ENCODE measurements at places on chromosomes 1 and 21. TPM values are rescaled to one million over a fixed set of nuclear protein-coding genes. Genes with fewer than 3 reads are reported as not detected.

The SPRR1B gene
- not detected for total RNA-seq

The L1TD1 gene
- total RNA-seq = 0.05 TPM

The IL12RB2 gene
- total RNA-seq = 0.37 TPM

The CFH gene
- 27.8 TPM for total RNA-seq

The NEGR1 gene
- 10.6 TPM for total RNA-seq

The CRNN gene
- total RNA-seq = not detected

The PINK1 gene
- 261 TPM for total RNA-seq

The NT5C1A gene
- 39.6 TPM for total RNA-seq

DNA sequence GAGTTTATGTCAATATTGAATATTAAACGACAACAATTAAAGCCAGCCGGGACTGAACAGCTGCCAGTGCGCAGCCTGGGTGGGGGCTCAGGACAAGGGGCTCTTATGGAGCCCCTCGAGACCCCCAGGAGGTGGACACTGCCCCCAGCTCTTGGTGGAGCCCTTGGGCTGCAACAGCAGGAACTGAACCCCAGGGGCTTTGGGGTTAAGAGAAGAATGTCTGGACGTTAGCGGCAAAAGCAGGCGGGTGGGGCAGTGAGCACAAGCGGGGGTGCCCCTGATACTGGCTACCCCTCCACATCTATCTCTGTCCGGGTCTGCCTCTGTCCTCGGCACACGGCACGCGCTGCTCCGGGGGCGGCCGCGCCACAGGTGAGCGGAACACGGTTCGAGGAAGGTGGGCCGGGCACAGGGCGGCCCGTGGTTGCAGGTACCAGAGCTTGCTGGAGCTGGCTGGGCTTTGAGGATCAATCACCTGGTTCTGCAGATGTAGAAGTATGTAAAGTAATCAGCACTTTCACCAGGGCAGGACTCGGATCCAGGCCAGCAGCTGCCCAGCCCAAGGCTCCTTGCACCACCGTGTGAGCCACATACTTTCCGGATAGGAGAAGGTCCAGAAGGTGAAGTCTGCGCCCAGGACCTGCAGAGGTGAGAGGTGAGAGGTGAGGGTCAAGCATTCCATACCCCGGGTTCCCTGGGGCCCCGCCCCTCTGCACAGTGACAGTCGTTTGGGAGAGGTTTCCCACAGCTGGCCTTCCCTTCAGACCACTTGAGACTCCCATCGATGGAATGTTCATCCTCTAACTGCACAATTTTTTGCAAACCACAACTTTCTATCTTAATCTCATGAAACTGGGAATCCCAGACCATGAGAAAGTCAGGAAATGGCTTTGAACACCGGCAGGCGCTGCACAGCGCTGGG is 12.4 kb upstream of the POFUT2 start:
- no peak for DNase-seq

GRCh38 chr1:228031276-228031995 is 24.6 kb downstream of the WNT3A start:
- no peak for DNase-seq

DNA sequence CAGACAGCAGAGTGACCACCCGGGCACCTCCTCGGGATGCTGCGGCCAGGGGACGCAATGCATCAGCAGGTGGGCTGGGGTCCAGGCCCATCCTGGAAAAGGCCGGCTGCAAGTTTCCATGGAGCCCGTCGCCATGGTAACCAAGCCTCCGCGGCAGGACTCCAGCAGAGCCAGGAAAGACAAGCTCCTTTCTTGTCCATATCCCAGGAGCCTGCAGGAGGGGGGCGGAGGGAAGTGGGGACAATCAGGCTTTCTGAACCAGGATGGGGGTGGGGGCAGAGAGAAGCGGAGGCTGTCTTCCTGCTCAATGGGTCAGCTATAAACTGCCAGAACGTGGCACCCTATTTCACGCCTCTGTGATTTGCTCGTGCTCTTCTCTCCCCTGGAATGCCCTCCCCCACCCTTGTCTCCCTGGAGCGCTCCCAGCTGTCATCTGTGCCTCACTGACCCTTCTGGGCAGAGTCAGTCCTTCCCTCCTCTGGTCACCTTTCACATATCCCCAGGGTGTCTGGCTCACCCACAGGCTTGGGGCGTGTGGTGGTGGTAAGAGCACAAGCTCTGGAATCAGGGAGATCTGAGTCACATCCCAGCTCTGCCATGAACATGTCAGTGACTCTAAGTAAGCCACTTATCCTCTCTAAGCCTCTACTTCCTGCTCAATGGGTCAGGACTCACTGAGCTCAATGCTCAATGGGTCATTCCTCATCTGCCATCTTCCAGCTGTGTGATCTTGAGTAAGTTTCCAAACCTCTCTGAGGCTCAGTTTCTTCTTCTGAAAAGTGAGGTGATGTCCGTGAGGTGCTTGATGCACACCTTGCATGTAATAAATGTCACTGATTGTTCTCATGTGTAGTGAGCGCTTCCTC is 58.9 kb upstream of the LAPTM5 start:
- peak; percentile 58 for DNase-seq

GRCh38 chr1:21337454-21337927 is 47.2 kb upstream of the ECE1 start:
- no peak for DNase-seq

- DNase-seq = no peak
Measured at GRCh38 chr1:182561456-182561855, 27.6 kb downstream of the RNASEL start.

- DNase-seq = peak; percentile 40
Measured at GRCh38 chr1:116915086-116915661, 5.5 kb downstream of the PTGFRN start.

- DNase-seq = no peak
Measured at GRCh38 chr21:25625036-25625435, 14.0 kb upstream of the JAM2 start.

DNA sequence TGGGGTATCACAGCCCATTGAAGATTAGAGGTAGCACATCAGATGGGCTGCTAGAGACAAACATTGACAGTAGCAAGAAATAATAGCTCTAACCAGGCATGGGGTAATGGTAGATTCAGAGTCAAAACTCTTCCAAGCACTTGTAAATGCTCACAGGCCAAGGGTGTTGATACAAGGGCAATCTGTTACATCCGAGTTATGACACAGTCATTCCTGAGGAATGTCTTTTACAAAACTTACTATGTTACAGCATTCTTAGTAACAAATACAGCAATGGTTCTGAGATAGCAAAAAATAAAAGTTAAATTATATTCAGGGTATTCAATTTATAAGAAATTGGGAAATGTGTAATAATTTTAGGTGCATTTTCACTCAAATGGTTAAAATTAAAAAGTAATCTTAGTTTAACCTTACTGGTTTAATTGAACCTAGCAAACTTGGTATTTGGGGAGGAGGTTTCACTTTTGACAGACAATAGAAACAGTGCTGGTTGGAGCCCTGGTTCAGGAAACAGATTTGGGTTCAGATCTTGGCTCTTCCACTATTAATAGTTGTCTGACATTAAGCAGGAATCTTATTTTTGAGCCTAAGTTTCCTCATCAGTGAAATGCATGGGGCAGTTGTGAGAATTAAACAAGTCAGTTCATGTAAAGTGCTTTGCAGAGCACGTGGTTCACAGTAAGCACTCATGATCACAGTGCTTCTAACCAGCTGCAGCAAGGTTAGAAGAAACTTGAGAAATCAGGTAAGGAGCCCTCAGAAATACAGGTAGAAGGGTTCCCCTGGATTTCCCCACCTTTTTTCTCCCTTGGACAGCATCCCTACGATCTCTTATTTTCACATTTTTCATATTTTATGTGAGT is 4.4 kb downstream of the ST3GAL3 start:
- no peak for DNase-seq

DNA sequence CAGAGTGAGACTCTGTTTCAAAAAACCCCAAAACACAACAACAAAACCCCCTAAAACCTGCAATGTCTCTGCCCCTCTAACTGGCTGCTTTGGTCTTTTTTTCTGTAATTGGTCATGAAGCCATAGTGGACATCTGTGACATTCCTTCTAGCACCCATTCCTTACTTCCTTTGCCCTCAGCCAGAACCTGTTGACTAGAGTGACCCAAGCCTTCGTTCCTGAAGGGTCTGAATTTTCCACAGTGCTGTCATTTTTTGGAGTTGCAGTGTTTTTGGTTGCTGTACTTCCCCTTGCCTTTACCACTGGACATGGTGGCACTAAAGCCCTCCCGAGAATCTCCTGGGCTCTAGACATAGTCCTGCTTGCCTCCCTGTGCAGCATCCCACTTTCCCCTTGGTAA is 48.5 kb upstream of the LIN9 start:
- no peak for DNase-seq

DNA sequence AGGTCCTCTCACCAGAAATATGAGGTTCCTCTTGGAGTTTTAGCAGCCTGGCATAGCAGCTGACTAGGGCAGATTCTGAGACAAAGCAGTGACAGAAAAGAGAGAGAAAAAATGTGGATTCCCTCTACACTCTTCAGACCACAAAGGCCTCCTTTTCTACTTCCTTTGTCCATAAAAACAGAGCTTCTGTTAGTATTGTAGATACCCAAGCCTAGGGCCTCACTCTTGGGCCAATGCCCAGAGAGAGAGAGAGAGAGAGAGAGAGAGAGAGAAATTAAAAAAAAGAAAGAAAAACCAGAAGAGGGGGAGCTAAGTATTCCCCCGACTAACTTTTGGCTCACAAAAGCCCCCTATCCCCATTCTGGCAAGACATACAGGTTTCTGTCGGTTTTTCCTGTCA is 2.4 kb upstream of the ZRANB2 start:
- no peak for DNase-seq

GRCh38 chr1:117826119-117826518 is 103.3 kb downstream of the GDAP2 start:
- no peak for DNase-seq

- peak; percentile 62 for DNase-seq
Measured at GRCh38 chr1:162018418-162018817, 5.3 kb downstream of the OLFML2B start.

DNA sequence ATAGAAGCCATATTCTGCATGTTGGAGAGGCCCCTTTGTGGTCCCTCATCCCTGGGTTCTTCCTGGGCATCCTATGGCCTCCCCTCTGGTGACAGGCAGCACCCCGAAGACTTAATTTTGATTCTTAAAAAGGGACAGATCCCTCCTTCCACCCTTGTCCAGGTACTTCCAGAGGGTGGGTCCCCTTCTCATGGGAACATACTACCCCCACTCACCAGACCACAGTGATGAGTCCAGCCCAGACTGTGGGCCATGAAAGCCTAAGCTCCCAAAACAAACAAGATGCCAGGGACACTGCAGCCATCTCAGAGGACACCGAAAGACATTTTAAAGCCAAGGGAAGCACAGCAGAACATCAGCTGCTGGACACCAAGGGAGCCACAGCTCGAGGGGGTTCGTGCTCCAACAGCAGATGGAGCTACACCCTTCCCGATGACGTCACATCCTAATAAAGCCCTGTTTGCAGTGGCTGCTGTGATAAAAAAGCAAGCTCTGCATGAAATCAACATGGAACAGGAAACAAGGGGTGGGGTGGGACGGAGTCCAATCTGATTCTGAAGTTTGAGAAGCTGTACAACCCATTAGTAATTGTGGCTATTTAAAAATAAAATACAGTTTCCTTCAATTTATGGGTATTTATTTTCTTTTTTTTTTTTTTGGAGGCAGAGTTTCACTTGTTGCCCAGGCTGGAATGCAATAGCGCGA is 32.4 kb downstream of the GNB1 start:
- peak; percentile 79 for DNase-seq

GRCh38 chr1:210373628-210373877 is 44.9 kb downstream of the HHAT start:
- no peak for DNase-seq

- DNase-seq = peak; percentile 40
Measured at GRCh38 chr1:77538956-77539518, 143.4 kb downstream of the ZZZ3 start.

DNA sequence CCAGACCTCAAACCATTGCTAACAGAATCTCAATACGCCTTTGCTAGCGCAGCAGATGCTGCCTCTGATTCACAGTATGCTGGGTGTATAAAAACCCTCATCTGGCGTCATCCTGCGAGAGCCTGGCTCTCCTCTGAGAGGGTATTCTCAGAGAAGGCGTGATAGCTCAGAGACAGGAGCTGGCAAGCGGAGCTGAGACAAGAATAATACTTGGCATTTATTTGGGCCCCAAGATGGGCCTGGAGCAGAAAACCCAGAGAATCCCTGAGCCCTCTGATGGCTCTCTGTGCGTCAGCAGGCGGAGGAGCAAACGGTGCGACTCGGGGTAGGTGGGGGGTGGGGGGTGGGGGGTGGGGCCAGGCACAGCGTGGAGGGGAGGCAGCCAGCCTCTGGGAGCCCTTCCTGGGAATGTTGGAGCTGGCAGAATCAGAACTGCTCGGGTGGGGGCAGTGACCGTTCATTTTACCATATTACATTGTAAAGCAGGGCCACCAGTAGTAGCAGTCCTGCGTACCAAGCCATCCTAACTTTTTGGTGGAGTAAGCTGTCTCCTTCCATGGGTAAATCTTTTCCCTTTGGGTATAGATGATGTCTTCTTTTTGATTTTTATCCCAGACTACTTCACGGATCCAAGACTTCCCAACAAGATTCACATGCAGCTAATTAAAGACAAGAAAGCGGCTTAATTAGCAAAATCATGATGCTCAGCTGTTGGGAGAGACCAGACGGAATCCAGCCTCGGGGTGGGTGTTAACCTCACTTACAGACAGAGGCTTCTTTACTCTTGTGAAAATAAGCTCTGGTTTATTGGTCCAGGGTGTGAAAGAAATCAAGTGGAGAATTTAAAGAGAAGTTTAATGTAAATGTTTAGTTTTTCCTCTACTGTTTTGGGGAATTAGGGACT is 7.1 kb downstream of the RIIAD1 start:
- DNase-seq = no peak

DNA sequence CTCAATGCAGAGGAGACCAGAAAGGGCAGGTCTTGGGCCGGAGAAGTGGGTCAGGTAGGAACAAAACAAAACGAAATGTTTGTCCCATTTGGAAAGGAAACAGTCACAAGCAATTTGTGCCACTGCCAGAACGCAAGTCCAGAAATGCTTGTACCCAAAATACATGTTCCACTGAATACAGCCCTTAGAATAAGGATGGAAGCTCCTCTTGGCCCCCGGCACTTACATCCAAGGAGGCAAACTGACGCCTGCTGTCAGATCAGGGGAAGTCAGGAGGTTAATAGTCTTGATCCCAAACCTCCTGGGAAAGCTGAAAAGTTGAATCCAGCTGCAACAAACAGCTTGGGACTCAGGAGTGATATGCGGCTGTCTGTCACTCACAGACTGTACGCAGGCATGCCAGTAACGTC is 75.9 kb upstream of the GALNT2 start:
- DNase-seq = no peak

GRCh38 chr1:228695015-228695955 is 40.0 kb upstream of the RHOU start:
- no peak for DNase-seq
